Activated CD8-positive, alpha-beta T cell treated with anti-CD3 and anti-CD28 coated beads for 36 hours (primary cell): ENCODE measurements at places on chromosomes 4 and X. TPM values are rescaled to one million over a fixed set of nuclear protein-coding genes. Genes with fewer than 3 reads are reported as not detected.

The SMIM31 gene
- total RNA-seq = not detected

The TKTL2 gene
- total RNA-seq = not detected

The ZNF185 gene
- total RNA-seq = 1.6 TPM

The L1CAM gene
- total RNA-seq = 2.1 TPM

The SCOC gene
- 44.7 TPM for total RNA-seq

The NLGN4X gene
- not detected for total RNA-seq

The MTNR1A gene
- not detected for total RNA-seq

The GPC4 gene
- total RNA-seq = not detected

The XK gene
- 0.07 TPM for total RNA-seq

The RHOH gene
- total RNA-seq = 126 TPM

DNA sequence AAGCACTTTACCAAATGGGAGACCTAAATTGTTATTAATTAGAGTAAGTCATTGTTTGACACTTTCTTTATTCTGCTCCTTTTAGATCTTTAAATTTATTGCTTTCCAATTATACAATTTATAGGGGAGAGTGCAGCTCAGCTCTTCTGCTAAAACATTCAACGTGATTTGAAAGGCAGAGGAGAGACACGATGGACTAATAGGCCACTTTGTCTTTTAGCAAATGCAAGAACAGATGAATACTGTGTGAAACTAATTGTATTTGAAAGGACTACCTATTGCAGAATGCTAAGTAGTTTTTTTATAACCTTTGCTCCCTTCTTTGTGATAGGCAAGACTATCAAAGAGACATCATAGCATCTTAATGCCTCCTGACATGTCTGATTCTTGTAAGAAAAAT, 320.4 kb upstream of the KLF3 start:
- H3K36me3 ChIP-seq = peaks cover 7% of the 10 kb centered on the region
- no peaks in the 10 kb centered on the region for H3K27me3 ChIP-seq
- no peak overlapping the region for H3K27ac ChIP-seq
- peaks cover 2% of the 10 kb centered on the region for H3K4me1 ChIP-seq
- H3K4me3 ChIP-seq = no peak overlapping the region

DNA sequence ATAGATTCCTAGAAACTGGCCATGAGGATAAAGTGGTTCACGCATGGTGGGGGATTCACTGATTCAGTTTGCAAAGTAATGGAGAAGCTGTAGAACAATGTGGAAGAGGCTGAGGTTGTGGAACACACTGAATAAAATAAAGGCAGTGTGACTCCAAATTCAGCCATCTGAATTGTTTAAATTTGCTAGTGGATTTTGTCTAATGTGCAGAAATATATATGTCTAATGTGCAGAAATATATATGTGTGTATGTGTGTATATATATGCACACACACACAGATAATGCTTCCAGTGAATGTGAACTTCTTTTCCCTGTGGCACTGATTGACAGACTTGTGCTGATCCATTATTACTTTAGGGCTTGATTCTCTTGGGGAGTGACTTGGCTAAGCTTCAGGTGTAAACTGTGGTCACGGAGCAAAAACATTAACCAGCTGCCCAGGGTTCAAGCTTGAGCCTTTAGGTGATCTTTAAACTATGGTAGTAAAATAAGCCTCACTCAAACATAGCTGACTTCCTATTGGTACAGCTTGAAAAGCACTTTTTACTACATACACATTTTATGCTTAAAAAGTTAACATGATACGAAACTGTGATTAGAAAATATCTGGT, 3.5 kb downstream of the STBD1 start:
- no peak overlapping the region for H3K27ac ChIP-seq
- no peaks in the 10 kb centered on the region for H3K36me3 ChIP-seq
- H3K4me3 ChIP-seq = no peak overlapping the region
- H3K4me1 ChIP-seq = peaks cover 8% of the 10 kb centered on the region
- no peak for DNase-seq

DNA sequence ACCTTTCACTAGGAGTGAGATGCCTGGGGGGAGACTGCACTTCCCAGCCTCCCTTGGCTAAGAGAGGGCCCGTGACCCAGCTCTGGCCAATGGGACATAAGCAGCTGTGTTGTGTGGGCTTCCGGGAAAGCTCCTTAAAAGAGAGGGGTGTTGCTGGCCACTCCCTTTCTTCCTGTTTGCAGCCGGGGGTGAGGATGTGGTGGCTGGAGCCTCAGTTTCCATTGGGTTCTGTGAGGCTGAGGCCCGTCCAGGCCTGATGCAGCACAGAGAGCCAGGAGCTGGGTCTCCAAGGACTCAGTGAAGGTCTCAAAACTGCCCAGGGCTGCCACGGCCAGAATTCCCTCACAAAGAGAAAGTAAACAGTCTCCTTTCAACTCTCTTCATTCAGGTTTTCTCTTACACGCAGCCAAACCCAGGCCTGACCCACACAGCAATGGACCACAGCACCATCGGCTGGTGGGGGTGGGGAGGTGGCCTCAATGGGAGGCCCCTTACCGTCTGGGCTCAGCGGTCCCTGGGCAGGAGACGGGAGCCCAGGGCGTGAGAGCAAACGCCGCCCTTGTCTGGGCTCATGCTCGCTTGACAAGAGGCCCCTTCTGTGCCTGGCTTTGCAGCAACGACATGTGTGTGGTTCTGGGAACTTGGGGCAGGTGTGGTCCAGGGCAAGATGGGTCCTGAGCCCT, 6.6 kb downstream of the NKX1-1 start:
- DNase-seq = no peak
- H3K4me1 ChIP-seq = no peaks in the 10 kb centered on the region
- no peak overlapping the region for H3K27ac ChIP-seq
- no peak overlapping the region for H3K4me3 ChIP-seq
- peaks cover 8% of the 10 kb centered on the region for H3K36me3 ChIP-seq

- DNase-seq = no peak
- H3K4me3 ChIP-seq = no peak overlapping the region
- no peaks in the 10 kb centered on the region for H3K4me1 ChIP-seq
- no peaks in the 10 kb centered on the region for H3K36me3 ChIP-seq
- H3K27me3 ChIP-seq = peaks cover 2% of the 10 kb centered on the region
Observed at GRCh38 chrX:134692990-134693389, 34.7 kb upstream of the PLAC1 start.

DNA sequence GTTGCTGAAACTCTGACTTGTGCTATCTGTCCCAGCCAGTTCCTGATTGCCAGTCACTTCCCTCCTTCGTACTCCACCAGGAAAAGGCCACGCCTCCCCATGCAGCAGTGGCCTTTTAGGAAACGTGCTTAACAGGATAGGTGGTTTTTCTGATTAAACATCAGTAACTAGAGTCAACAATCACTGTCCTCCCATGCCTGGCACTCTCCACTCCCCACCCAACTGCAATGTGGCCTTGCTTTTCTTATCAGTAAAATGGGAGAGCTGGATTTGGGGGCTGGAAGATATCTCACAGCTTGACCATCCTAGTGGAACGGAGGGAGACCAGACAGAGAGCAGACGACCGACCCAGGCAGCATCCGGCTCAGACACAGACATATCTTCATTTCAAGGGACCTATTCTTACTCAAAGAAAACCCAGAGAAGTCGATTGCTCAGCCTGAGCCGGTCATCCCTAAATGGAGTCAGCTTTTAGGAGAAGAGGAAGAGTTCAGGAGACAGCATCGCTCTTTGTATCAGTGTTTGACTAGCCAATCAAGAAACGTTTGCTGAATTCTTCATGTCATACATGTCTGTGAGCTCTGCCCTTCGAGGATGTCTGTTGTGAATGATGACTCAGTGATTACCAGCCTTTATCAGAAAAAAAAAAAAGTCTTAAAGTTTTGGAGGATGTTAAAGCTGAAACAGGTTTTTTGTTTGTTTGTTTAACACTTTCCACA, 12.7 kb upstream of the UBA6 start:
- DNase-seq = no peak
- H3K4me1 ChIP-seq = peaks cover 35% of the 10 kb centered on the region
- H3K27ac ChIP-seq = peak overlapping the region; percentile 90
- peak overlapping the region; percentile 46 for H3K4me3 ChIP-seq

DNA sequence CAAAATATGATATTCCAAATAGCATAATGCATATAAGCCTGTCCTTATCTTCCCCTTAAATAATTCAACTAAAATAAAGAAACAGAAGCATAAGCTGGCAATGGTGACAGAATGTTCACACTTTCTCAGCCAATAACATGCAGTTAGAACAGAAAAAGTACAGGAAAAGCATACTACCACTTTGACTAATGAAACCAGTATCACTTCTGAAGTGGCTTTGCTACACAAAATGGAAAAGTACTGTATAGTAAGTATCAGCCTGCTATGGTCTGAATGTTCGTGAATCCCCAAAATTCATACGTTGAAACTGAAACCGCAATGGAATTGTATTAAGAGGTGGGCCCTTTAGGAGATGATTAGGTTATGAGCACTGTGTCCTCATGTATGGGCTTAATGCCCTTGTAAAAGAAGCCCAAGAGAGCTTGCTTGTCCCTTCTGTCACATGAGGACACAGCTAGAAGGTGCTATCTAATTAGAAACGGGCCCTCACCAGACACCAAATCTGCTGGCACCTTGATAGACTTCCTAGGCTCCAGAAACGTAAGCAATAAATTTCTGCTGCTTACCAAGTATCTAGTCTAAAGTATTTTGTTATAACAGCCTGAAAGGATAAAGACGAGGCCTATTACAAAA, 102.6 kb downstream of the PRDM5 start:
- no peak for DNase-seq
- no peak overlapping the region for H3K4me3 ChIP-seq
- H3K27me3 ChIP-seq = no peaks in the 10 kb centered on the region

- no peak overlapping the region for H3K4me3 ChIP-seq
- H3K36me3 ChIP-seq = peaks cover under 1% of the 10 kb centered on the region
- no peak for DNase-seq
- H3K27ac ChIP-seq = no peak overlapping the region
- peaks cover 42% of the 10 kb centered on the region for H3K4me1 ChIP-seq
Observed at GRCh38 chrX:46716796-46717195, 42.1 kb downstream of the SLC9A7 start.

GRCh38 chr4:64539234-64539849, 130.1 kb upstream of the TECRL start:
- H3K36me3 ChIP-seq = no peaks in the 10 kb centered on the region
- H3K4me3 ChIP-seq = no peak overlapping the region
- H3K27ac ChIP-seq = no peak overlapping the region
- H3K27me3 ChIP-seq = no peaks in the 10 kb centered on the region
- DNase-seq = peak; percentile 49
- H3K4me1 ChIP-seq = no peaks in the 10 kb centered on the region

DNA sequence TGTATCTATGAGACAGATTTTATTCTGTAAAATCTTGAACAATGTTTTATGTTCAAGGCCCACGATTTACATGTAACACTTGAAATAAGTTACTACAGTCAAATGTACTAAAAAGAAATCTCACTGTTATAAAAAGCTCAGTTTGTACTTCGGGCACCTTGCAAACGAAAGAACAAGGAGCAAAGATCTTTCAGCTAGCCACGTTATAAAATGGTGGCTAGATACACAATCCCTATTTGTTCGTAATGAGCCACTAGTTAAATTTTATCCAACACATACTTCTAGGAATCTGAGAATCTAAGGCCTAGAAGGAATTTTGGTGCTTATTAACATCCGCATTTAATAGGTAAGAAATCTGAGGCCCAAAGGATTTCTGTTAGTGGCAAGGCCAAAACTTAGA, 2.5 kb downstream of the ARHGEF9 start:
- H3K36me3 ChIP-seq = no peaks in the 10 kb centered on the region
- H3K27me3 ChIP-seq = no peaks in the 10 kb centered on the region
- no peak for DNase-seq

DNA sequence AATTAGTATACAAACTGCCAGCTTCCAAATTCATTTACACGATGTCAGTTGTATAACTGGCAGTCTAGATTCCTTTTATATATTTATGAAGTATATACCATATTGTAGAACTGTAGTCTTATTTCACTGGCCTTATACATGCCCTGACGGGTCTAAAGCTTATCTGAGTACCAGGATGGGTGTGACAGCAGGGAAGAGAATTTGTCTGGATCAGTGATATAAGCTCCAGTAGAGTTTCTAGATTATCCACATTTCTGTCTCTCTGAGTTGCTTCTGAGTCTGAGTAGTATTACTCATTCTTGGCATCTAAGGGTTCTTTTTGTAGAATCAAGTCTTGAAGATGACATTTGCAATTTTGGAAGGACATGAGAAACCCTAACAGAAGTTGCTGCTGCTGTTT, 101.3 kb downstream of the RPA4 start:
- no peak overlapping the region for H3K27ac ChIP-seq
- no peaks in the 10 kb centered on the region for H3K27me3 ChIP-seq
- no peaks in the 10 kb centered on the region for H3K4me1 ChIP-seq

DNA sequence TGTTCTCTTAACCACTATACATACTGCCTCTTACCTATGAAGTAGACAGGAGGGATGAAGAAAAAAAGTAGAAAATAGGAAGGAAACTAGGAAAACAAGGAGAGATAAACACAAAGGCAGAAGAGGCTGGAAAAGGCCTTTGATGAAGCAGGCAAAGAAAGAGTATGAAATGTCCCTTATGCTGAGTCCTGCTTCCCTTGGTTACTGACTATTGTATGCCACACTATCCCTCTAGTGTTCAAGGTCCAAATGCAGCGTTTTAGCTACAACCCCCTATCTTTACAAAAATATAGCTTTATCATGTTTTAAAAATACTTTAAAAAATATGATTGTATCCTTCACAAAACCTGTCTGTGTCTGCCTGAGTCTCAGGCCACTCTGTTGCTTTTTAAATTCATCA, 233.1 kb downstream of the CAMK2D start:
- H3K4me3 ChIP-seq = no peak overlapping the region
- H3K36me3 ChIP-seq = peaks cover 53% of the 10 kb centered on the region
- no peak overlapping the region for H3K27ac ChIP-seq
- no peak for DNase-seq
- H3K4me1 ChIP-seq = peaks cover 17% of the 10 kb centered on the region

DNA sequence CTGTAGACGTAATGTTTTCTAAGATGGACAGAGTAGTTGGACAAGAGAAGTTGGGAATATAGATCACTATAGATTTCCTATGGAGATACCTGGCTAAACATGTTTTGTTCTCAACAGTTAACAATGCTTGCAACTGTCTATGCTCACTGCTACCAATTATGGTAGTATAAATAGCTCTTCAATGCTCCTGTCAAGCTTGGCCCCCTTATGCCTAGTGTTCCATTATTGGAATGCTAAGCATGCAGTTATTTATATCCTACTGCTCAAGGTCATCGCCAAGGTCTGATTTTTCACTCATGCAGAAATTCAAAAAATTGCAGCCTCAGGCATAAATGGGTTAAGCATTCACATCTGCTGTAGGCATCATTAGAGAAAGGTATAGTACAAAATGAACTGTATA, 519.0 kb downstream of the IL15 start:
- H3K4me1 ChIP-seq = no peaks in the 10 kb centered on the region
- peaks cover 32% of the 10 kb centered on the region for H3K36me3 ChIP-seq
- no peak for DNase-seq
- H3K27ac ChIP-seq = no peak overlapping the region
- H3K4me3 ChIP-seq = no peak overlapping the region
- no peaks in the 10 kb centered on the region for H3K27me3 ChIP-seq

DNA sequence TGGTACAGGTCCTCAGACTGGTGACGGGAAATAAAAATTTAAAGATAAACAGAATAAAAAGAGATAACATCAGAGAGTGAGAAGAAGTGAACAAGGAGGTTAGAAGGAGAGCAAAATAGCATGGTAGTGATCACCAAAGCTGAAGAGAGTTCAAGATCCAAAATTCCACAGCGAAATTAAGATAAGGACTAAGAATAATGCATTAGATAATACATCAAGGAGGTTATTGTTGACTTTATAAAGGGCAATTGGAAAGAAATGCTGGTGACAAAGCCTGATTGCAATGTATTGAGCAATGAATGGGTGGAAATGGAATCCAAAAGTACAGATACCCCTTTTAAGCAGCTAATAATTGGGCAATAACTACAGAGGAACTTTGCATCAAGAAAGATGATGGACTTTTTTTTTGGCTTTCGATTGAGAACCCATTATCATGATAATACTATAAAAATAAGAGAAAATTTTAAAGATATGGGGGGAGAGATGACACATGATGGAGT, 101.6 kb upstream of the MAP9 start:
- DNase-seq = no peak
- H3K4me1 ChIP-seq = no peaks in the 10 kb centered on the region
- no peaks in the 10 kb centered on the region for H3K27me3 ChIP-seq
- H3K27ac ChIP-seq = no peak overlapping the region
- no peak overlapping the region for H3K4me3 ChIP-seq
